ENCODE measurements at places on chromosomes 16 and 17.

- DNase-seq, result no peak
Measured at GRCh38 chr16:57883480-57883879, 81.2 kb upstream of the KIFC3 start.

DNA sequence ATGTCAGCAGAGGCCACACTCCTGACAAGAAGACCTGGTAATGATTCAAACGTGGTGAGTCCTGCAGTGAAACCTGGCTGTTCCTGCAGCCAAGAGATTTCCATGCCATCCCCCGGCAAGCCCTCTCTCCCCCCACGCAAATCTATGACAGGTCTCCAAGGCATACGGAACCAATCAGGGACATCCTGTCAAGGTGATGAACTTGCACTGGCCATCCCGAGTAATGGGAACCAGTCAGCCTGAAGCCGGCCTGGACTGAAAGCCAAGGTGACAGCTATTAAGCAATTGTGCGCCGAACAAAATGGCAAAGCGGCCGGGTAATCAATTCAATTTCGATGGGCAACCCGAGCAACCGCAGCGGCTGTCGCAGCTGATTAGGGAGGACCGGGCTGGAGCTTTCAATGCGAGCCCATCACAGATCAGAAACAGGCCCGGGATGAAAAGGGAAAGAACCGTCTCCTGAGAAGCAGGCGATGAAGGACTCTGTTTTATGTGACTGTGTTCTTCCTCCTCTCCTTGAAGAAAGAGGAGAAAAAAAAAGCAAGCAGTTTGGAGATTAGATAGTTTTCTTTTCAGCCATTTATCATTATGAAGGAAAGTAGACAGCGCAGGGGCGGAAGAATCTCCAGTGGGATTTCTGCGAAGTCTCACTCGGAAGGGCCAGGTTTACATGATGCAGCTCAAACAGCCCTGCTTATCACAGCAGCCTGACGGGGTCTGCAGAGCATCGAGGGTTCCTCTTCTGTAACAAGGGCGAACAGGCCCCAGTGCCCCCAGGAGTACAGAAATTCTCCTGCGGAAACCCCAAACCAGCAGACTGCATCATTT lies 35.2 kb downstream of the TBX4 start:
- DNase-seq, result no peak

DNA sequence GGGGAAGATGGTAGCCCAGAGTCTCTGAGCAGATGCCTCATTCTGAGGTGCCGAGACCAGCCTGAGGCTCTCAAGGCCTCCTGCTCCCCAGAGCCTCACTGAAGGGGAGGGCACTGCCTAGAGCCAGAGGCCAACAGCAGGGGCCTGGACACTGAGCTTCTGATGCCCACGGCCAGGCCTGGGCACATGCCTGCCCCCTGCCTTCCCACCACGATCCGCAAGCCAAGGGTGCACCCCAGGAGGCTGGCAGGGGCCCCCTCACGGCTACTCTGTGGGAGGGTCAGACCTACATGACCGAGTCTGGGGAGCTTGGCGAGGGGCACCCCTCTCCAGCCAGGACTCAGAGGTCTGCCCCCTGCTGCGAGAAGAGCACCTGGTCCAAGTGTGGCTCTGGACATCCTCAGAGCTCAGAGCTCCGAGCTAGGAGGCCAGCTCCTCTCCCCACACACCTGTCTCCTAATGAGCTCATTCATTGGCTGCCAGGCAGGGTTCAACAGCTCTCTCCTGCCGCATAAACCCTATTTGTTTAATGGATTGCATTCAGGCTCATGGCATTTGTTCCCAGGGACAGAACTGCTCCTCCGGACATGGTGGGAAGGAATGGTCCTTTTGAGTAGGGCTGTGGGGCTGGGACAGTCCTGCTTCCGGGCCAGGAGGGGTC lies 13.9 kb downstream of the OTOP3 start:
- no peak for DNase-seq

DNA sequence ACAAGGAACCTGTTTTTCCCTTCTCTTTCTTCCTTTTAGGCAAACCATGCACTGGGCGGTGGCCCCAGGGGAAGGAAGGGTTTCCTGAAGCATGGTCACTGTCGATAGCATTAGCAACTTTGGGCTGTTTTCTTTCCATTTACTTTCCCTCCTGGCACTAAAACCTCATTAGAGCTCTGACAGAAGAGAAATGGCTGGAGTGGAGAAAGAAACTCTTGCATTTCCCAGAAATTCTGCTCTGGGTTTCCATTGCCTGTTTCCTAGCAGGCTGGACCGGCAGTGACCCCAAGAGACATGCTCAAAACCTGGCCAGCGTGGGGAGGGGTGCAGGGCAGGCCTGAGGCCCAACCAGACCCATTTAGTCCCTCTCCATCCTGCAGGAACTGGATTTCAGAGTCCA lies 230.7 kb upstream of the CCL2 start:
- no peak for DNase-seq

DNA sequence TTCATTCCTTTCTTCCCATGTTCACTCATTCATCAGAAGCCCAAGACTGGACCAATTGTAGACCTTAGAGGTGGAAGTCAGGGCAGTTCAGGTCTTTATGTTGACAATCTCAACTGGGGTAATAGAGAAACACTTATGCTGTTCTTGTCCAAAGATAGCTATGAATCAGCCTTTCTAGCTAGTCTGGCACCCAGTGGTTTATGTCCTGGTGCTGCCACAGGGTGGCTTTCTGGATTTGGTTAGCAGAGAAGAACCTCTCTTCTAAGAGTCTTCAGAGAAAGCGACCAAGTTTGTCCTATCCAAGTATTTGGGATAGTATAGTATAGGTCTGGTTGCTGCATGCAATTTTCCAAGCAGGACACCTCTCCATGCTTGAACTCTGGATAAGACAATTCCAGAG lies 83.3 kb downstream of the NOG start:
- DNase-seq, result no peak

- DNase-seq, result no peak
Measured at GRCh38 chr16:12122202-12122601, 145.7 kb downstream of the SNX29 start.

DNA sequence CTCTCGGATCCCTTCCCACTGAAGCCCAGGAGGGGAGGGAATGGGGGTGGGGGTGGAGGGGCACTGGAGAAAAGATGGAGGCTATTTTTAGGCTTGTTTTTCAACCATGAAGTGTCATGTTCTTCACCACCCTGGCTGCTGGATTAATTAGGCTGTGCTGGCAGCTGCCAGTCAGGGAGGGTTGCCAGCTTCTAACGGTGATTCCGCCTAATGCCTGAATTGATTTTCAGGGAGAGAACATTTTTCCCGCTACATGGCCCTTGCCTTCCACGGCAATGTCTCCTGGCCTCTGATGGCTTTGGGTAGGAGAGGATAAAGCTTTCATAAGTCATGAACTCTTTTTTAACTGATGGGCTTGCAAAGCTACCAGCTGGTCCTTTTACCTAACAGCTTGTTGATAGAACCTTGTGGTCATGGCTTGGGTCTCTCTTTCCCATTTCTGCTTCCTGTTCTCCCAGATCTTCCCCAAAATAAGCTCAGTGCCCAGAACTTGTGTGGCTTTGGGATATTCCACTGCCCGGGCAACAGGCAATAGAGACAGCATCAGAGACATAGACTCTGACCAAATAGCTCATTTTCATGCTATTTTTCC lies 167.4 kb downstream of the PITPNC1 start:
- no peak for DNase-seq

- no peak for DNase-seq
Measured at GRCh38 chr17:82321947-82322466, 4.6 kb upstream of the CD7 start.
